Inflammatory macrophage treated with lipopolysaccharide for 4 hours (primary cell): ENCODE measurements at places on chromosomes 6 and 20.

GRCh38 chr6:157226026-157226625 is 97.2 kb downstream of the TMEM242 start:
- no peak for DNase-seq

DNA sequence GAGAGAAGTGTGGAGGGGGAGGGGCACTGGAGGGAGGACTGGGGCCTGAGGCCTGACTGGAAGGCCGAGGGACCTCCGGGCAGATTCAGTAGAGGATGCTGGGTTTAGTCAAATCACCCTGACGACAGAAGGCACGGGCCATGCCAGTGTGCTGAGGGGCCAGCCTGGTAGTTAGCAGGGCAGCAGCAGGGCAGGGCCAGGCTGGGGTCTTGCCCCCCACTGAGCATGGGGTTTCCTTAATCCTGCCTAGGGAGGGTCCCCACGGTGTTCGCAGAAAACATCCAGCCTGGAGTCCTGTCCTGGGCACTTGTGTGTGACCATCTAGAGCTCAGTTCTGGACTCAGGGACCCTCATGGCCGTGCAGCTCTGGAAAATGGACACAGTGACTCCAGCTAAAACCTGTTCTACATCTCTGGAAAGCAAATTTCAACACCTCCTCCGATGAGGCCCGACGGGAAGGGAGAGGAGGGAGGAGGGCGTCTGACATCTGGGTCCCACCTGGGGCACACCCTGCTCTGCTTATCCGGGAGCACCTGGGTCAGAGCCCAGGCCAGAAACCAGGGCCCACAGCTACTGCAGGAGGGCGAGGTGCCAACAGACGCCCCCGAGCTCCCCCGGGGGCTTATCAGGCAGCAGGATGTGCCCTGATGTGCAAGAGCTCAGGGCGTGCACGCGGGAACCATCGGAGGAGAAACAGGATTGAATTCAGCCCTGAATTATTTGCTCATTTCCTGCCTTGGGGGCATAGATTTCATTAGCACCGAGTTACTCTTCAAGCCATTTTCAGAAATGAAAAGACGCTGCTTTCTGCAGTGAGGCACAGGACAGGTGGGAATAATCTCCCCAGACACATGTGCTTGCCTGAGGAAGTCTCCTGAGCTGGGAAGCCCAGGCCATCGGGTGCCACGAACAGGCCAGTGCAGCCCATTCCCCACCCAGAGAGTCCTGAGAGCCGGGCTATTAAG is 78.0 kb upstream of the MPC1 start:
- no peak for DNase-seq

DNA sequence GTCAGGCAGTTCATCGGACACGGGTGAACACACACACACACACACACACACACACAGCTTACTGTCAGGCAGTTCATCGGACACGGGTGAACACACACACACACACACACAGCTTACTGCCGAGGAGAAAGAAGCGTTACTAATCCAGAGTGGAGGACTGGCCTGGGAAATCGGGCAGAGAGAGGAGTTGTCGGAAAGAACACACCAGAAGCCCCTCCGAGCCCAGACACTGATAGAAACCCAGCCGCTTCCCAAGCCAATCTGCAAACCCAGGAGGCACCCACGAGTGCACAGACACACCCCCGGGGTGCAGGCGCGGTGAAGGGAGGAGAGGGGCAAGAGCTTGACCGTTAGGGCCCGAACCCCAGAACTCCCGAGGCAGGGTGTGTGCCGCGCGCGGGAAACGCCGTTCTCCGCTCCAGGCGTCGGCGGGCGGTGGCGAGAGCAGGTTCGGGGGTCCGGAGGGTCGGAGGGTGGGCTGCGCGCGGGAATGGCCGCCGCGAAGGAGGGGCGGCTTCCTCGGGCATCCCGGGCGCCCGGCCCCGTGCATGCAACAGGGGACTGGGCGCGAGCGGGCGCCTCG is 636 bp downstream of the ELOVL2 start:
- no peak for DNase-seq

DNA sequence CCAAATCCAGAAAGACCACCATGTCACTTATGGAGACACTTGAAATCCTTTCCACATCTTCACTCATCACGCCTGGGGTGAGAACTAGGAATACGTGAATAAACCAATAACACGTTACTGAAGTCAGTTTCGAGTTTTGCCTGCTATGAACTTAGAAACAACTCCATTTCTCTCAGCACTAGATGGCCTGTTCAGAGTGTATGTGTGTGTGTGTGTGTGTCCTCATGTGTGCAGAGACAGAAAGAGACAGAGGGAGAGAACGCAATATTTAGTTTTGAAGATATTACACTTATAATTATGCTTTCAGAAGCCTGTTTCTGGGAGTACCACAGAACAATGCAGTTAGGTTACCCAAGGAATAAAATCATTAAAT is 81.2 kb upstream of the CCN6 start:
- DNase-seq, result no peak

- DNase-seq, result no peak
Observed at GRCh38 chr20:53379014-53379832, 214.4 kb downstream of the ZNF217 start.

DNA sequence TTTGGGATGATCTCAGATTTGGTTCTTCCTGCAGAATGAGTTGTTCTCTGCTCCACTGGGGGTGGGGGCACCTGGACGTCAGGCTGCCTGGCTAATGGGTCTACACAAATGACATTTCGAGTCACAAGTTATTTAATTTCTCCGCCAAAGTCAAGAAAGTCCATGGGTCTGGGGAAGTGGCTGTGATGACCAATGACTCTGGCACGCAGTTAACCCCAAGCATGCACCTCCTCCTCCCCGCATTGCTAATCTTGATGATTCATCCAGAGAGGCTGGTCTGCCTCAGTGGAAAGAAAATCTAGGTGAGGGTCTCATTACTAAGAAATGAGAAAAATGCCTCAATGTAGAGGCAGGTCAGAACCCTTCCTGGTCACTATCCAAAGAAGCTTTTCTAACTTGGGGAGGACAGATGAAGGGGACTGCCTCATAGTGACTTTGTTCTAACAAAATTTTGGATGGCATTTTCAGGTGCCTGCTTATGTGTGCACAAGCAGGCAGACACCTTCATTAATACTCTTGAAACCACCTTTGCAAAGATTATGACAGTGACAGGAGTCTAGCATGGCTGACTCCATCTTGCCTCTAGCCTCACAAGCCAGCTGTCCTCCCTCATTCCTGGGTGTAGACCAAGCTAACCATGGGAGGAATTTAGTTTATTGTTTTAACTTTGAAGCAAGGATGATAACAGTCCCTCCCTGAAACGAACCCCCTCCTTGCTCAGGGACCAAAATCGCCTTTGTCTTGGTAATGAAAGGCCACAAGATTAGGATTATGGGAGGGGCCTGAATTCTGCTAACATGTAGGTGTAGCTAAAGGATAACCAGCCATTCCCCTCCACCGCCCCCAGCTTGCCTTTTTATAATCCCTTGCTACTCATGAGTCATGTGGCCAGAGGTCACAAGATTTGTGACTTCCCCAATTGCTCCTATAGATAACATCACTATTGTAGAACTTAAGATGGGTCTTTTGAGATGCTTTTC is 98.6 kb upstream of the MRPS10 start:
- DNase-seq, result peak; percentile 80

- peak; percentile 55 for DNase-seq
Observed at GRCh38 chr6:15089569-15090144, 156.2 kb upstream of the JARID2 start.

GRCh38 chr6:105484238-105485161 is 81.6 kb upstream of the PREP start:
- DNase-seq, result peak; percentile 61

DNA sequence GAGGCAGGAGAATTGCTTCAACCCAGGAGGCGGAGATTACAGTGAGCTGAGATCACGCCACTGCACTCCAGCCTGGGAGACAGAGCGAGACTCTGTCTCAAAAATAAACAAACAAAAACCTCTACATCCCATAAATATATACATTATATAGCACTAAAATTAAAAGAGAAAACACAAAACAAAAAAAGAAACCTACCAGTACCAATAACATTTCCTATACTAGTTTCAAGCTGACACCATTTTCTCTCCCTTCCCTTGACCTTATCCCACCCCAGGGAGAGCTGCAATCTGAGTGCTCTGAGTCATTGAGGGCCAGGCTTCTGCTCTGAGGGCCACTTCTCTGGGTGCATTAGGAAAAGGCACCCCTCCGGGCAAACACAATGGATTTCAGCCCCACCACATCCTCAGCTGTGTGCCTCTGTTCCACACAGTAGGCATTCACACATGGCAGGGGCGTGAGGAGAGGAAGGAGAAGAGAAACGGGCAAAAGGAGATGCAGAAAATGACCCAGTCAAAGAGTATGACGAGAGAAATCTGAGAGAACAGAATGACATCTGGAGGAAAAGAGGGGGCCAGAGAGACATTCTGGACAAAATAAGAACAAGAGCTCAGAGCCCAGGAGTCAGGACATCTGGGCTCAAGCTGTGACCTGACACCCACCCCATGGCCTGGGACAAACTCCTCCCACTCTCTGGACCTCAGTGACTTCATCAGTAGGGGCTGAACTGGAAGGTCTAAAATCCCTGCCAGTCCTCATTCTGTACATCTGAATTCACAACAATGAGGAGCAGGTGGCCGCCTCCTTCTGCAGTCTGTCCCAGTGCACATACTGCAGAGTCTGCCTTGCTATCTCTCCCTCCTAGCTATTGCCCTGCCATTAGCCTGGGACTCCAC is 18.2 kb downstream of the TRIM26 start:
- DNase-seq, result no peak
